ENCODE measurements at places on chromosomes 2 and 18.

- DNase-seq, result no peak
Measured at GRCh38 chr2:238119756-238120462, 18.6 kb upstream of the KLHL30 start.

- DNase-seq, result no peak
Measured at GRCh38 chr2:73921581-73921980, 5.1 kb upstream of the DGUOK start.

DNA sequence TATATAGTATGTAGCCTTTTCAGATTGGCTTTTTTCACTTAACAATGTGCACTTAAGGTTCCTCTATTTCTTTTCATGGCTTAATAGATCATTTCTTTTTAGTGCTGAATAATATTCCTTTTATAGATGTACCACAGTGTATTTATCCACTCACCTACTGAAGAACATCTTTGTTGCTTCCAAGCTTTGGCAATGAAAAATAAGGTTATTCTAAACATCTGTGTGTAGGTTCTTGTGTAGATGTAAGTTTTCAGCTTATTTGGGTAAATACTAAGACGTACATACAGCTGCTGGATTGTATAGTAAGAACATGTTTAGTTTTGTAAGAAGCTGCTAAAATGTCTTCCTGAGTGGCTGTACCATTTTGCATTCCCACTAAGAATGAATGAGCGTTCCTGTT, 68.3 kb upstream of the RASGRP3 start:
- no peak for DNase-seq

DNA sequence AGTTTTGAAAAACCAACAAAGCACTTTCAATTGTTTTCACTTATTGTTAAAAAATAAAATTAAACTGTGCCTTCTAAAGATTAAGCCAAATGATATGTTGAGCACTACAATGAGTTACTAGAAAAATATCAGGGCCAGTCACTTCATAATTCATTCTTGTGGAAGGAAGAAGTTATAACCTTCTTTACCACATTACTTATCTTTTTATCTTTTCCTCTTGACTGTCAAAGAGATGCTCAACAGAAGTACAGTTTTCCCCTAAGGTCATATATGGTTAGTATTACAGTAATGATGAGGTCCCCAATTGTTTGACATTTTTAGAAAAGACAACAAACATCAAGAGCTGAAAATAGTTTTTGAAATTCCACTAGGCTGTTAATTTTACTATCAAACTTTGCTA, 9.4 kb downstream of the PELI1 start:
- DNase-seq, result no peak

DNA sequence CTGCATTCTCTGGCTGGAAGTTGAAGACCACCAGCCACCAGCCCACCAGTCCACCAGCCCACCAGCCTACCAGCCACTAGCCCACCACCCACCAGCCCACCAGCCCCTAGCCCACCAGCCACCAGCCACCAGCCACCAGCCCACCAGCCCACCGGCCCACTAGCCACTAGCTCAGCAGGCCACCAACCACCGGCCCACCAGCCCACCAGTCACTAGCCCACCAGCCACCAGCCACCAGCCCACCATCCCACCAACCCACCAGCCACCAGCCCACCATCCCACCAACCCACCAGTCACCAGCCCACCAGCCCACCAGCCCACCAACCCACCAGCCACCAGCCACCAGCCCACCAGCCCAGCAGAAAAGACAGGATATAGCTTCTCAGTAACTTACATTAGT, 18.6 kb upstream of the TMEM131 start:
- DNase-seq, result no peak

Data from NCI-H1092 (cell line).